Activated CD4-positive, alpha-beta T cell treated with anti-CD3 and anti-CD28 coated beads, Interleukin-2, amount 10 ng/mL, durations not matched to agents 7 days and 5 days (primary cell): ENCODE measurements at places on chromosomes 16 and 17. TPM values are rescaled to one million over a fixed set of nuclear protein-coding genes. Genes with fewer than 3 reads are reported as not detected.

DNA sequence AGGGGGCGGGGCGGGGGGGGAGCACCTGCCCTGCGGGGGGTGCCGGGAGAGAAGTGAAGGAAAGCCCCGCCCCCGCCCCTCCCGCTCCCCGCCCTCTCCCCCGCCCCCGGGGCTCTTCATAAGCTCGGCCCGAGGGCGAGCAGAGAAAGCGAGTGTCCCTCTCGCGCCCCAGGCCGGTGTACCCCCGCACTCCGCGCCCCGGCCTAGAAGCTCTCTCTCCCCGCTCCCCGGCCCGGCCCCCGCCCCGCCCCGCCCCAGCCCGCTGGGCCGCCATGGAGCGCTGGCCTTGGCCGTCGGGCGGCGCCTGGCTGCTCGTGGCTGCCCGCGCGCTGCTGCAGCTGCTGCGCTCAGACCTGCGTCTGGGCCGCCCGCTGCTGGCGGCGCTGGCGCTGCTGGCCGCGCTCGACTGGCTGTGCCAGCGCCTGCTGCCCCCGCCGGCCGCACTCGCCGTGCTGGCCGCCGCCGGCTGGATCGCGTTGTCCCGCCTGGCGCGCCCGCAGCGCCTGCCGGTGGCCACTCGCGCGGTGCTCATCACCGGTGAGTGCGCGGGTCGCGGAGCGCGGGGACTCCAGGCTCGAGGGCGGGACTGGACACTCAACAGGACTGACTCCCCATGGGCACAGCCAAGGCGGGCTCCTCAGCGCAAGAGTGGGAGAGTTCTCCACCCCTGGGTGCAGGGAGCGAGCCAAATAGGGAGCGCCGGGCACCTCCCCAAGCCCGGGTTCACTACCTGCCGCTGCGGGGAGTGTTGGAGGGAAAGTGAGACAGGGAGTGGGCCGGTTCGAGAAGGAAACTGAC, at the start of gene HSD11B2:
Gene HSD11B2 (plus strand): TSS at position 145 of the 798 bp plus-strand sequence. CDS start 128 bp downstream, at position 273.
- peaks cover 40% of the 10 kb centered on the region for H3K27me3 ChIP-seq
- peak within 1 kb of the TSS; percentile 69 for H3K4me3 ChIP-seq
- H3K36me3 ChIP-seq, result no peaks in the 10 kb centered on the region
- H3K27ac ChIP-seq, result no peak within 1 kb of the TSS

- H3K27ac ChIP-seq, result no peak overlapping the region
- H3K4me3 ChIP-seq, result no peak overlapping the region
- H3K36me3 ChIP-seq, result peaks cover 28% of the 10 kb centered on the region
- no peaks in the 10 kb centered on the region for H3K27me3 ChIP-seq
- peaks cover 38% of the 10 kb centered on the region for H3K4me1 ChIP-seq
These were observed 22.3 kb downstream of the SMARCE1 start for GRCh38 chr17:40625311-40625710.

GRCh38 chr17:50559674-50560184, 786 bp upstream of the CACNA1G start:
- H3K4me1 ChIP-seq, result peaks cover 20% of the 10 kb centered on the region
- peaks cover 64% of the 10 kb centered on the region for H3K27me3 ChIP-seq
- peak; percentile 29 for DNase-seq
- no peak overlapping the region for H3K27ac ChIP-seq
- H3K4me3 ChIP-seq, result peak overlapping the region; percentile 56
- H3K36me3 ChIP-seq, result no peaks in the 10 kb centered on the region

GRCh38 chr17:76492989-76493501, 8.2 kb downstream of the RHBDF2 start:
- H3K4me1 ChIP-seq, result peaks cover 61% of the 10 kb centered on the region
- H3K36me3 ChIP-seq, result peaks cover 5% of the 10 kb centered on the region
- H3K27me3 ChIP-seq, result no peaks in the 10 kb centered on the region
- H3K27ac ChIP-seq, result peak overlapping the region; percentile 97
- peak; percentile 63 for DNase-seq
- H3K4me3 ChIP-seq, result peak overlapping the region; percentile 80

GRCh38 chr17:14157822-14158221, 78.8 kb downstream of the CDRT15 start:
- H3K36me3 ChIP-seq, result peaks cover 34% of the 10 kb centered on the region
- peaks cover 8% of the 10 kb centered on the region for H3K4me1 ChIP-seq
- DNase-seq, result no peak
- no peak overlapping the region for H3K4me3 ChIP-seq
- H3K27ac ChIP-seq, result no peak overlapping the region

Gene SMIM5
- total RNA-seq, result 0.12 TPM
